Posterior vena cava (tissue), 2 donors: ENCODE measurements at places on chromosomes 3 and 15. TPM values are rescaled to one million over a fixed set of nuclear protein-coding genes. Genes with fewer than 3 reads are reported as not detected.
A peak's percentile ranks its signal among the peaks of the same experiment; 100 is the strongest.

GRCh38 chr3:30273304-30274072, 332.9 kb upstream of the TGFBR2 start:
- DNase-seq: no peak

DNAJB11 gene
- total RNA-seq: 37.0 TPM

DNA sequence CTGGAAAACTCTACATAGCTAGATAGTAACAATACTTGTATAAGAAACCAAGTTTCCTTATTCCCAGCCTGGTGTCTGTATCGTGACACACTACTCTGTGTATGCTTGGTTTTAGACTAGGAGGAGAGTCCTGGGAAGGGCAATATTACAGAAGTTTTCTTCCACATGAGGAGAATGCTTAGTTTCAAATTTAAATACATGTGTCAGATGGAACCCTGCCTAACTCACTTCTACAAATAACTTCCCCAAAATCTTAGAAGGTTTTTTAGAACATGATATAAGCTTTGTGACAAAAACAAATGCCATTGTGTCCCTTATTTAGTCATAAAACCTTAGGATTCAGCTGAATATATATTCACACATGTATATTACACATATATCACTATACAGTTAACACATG, 7.2 kb upstream of the IL20RB start:
- DNase-seq: no peak

HHATL gene
- total RNA-seq: 1.0 TPM

GRCh38 chr3:58234516-58234931, 3.1 kb upstream of the ABHD6 start:
- no peak for DNase-seq

- DNase-seq: no peak
Observed at GRCh38 chr15:87826119-87826747, 430.3 kb downstream of the NTRK3 start.

DNA sequence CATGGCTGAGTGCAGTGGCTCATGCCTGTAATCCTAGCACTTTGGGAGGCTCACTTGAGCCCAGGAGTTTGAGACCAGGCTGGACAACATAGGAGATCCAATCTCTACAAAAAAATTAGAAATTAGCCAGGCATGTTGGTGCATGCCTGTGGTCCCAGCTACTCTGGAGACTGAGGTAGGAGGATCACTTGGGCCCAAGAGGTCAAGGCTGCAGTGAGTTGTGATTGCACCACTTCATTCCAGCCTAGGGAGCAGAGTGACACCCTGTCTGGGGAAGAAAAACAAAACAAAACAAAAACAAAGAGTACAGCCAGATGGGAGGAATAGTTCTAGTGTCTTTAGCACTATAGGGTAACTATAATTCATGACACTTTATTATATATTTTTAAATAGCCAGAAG, 26.2 kb upstream of the COMMD4 start:
- no peak for DNase-seq

GRCh38 chr15:38576837-38577236, 12.2 kb upstream of the RASGRP1 start:
- no peak for DNase-seq

GRCh38 chr3:9795207-9795606, 2.3 kb downstream of the ARPC4 start:
- DNase-seq: no peak

GRCh38 chr3:72270072-72270681, 485.2 kb upstream of the PROK2 start:
- DNase-seq: peak; percentile 96

RETNLB gene
- total RNA-seq: not detected

SNX22 gene
- 0.38 TPM for total RNA-seq

DNA sequence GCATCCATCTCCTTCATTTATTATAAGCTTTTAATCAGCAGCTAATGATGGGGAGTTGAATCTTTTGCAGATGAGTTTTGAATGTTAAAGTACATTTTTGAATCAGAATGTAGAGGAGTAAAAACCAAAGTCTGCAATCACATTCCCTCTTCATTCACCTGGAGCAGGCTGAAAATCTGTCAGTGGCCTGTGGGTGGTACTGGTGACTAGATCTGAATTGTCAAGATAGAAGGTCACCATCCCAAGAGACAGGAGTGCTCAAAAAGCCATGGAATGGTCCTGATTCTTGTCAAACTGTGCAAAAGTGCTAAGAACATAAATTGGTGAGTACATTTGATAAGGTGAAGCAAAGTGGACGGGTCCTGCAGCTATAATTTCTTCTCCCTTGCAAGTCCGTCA, 881.3 kb upstream of the NR2F2 start:
- DNase-seq: no peak

DNA sequence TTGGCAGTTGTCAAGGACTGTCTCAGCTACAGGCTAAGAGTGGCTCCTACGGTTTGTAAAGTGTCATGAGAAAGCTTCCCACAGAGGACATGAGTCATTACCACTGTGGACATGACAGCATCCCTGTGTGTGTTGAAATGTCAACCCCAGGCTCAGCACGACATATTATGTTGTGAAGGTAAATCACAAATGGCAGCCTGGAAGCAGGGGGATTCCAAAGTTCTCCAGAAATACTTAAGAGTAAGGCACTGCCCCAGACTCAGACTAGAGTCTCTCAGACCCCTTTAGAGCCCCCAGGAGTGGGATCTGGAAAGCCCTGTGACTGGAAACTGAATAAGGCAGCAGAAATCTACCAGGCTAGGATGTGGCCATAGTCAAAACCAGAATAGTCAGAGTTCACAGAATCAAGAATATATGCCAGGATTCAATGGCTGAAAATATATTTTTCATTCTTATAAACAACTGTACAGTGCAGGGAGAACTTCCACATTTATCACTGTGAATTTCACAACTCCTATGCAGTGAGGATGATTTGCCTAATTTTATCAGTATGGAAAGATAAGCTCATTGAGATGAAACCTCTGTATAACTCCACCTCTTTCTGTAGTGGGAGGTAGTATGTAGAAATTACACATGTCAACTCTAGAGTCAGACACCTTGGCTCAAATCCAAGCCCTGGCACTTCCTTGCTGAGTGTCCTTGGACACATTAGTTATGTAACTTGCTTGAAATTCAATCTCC, 237.1 kb upstream of the CFAP20DC start:
- DNase-seq: peak; percentile 30

IMPG2 gene
- 0.65 TPM for total RNA-seq

DNA sequence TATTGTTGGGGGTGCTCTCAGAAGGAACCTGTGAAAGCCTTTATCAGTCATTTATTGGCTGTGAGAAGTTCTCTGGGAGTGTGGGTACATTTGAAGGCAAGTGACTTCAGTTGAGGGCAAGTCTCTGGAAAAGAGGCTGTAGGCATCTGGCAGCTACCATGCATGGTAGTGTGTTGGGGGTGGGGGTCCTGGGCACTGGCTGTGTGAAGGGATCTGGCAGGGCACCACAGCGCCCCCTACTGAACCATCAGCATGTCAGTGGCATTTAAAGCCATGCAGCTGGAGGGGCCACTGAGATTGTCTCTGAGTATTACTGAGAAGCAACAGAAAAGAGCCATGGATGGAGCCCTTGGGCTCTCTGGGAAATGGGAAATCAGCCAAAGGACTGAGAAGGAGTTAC, 30.6 kb downstream of the CRTAP start:
- DNase-seq: no peak

- DNase-seq: peak; percentile 95
Observed at GRCh38 chr15:40382580-40383456, at the start of gene KNSTRN. Gene KNSTRN, plus strand, starts transcription at chr15:40382721. Its CDS starts 115 bp downstream, at chr15:40382836.

DNA sequence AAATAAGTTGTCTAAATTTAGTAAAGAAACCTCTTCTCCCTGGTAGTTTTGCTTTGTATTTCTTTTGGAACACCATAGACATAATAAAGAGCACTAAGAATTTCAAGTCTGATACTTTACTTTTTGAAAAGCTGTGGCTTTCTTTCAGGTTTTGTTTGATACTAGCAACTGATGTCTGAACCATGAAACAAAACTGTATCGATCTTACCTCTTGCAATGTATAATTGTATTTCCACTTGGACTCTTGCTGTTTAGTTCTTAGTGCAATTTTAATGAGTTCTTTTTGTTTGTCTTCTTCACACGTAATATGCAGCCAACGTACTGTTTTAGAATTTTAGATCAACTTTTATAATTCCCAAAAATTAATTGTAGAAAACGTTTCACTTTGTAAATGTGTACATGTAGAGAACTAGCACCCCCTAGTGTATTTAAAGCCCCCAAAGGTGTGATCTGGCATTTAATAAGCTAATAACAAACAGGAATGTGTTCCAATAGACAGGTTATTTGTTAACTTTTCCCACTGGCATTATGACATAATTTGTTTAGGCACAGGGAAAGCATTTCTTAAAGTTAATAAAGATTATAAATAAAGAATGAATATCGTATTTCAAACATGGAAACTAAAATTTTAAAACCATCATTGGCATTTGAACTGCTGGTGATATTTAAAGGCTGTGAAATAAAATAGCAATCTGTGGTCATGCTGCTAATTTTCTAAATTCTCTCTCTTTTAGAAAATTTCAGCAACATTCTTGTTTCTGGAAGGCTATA, 289.1 kb upstream of the DNAJC19 start:
- DNase-seq: no peak

DNA sequence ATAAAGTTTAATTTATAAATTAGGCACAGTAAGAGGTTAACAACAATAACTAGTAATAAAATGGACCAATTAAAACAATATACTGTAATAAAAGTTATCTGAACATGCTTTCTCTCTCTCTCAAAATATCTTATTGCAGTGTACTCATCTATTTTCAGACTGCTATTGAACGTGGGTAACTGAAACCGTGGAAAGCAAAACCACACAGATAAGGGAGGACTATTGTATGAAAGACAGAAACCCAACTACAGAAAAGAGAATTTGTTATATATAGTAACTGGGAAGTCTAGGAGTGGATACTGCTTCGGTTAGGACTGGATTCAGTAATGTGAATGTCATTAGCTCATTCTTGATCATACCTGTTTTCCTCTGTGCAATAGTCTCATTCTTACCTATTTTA, 119.3 kb upstream of the DAZL start:
- no peak for DNase-seq

- no peak for DNase-seq
Observed at GRCh38 chr15:31598620-31599019, 272.0 kb downstream of the KLF13 start.

GRCh38 chr3:86828751-86829150, 162.2 kb downstream of the VGLL3 start:
- no peak for DNase-seq

DNA sequence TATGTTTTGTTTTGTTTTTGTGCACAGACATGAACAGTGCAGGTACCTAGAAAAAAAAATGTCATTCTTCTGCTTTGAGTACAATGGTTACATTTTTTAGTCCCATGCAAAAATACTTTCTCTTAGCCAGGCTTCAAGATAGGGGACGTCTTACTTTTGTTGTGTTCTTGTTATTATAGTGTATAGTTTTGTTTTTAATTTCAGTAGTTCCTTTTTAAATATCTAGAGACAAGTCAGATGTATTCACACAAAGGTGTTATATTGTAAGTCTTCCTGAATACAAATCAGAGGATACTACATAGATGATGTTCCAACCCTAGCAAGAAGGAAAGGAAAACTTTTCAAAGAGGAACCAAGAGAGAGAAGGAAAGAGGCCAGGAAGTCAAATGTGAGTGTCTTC, 28.8 kb upstream of the IGSF11 start:
- no peak for DNase-seq

ARGFX gene
- not detected for total RNA-seq

DNA sequence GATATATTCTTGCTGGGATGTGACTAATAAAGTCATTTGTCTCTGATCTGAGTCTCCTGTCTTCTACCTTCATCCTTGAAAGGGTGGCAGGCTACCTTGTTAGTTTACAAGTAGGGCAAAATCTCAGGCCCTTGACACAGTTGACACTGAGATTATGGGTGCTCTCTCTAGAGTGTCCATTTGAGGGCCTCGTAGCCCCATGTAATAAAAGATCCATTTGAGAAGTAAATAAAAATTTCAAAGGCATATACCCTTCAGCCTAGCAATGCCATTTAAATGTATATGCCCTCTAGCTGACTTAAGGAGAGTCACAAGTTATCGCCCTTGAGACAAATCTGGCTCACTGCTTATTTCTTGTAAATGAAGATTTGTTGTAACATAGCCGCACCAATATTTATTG, 98.6 kb downstream of the TCF12 start:
- no peak for DNase-seq

GRCh38 chr15:93382200-93382820, 293.3 kb upstream of the RGMA start:
- DNase-seq: no peak

C15orf62 gene
- total RNA-seq: 0.28 TPM

EID1 gene
- 230 TPM for total RNA-seq

SI gene
- not detected for total RNA-seq

DNA sequence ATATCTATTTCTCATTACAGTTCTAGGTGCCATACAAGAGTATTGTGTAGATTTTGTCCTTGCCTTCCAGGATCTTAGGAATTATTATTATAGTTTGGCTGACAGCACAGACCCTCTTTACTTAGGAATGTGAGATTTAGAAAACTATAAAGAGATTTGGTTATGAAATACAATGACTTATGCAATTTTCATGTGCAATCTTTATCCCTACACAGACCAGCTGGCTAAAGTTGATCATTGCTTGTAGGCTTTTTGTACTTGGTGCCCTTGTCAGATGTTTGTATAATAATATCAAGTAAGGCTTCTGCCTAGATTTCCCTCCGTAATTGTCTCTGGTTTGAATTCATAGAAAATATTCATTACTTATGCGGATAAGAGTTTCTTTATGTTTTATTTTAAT, 174.5 kb upstream of the GAP43 start:
- no peak for DNase-seq

GRCh38 chr15:50145451-50145872, 26.4 kb upstream of the ATP8B4 start:
- no peak for DNase-seq

GRCh38 chr3:38620236-38620635, 29.3 kb downstream of the SCN5A start:
- DNase-seq: no peak

GRCh38 chr3:9279966-9280365, 30.5 kb upstream of the SRGAP3 start:
- no peak for DNase-seq

- no peak for DNase-seq
Observed at GRCh38 chr3:132368962-132369361, 48.3 kb upstream of the DNAJC13 start.

GRCh38 chr3:39412668-39413260, 6.2 kb downstream of the RPSA start:
- no peak for DNase-seq

DNA sequence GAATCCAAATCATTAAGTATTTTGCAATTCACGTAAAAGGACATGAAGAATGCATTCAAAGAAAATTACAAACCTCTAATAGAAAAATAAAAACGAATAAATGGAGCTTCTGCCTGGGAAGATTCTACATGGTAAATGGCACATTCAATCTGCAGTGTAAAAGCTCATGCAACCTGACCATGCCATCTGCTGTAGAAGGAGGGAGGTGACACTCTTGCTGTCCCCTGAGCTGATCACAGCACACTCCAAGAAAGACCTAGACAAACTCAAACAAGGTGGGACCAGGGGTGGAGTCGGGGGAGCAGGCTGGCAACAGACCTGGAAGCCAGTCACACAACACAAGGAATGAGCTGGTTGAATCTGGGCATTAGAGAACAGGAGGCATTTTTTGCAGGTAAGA, 101.8 kb downstream of the BDH1 start:
- no peak for DNase-seq

GHSR gene
- not detected for total RNA-seq

- no peak for DNase-seq
Observed at GRCh38 chr3:60536420-60536819, 714.8 kb downstream of the FHIT start.

SERINC4 gene
- not detected for total RNA-seq
